ENCODE measurements at places on chromosomes 6 and 20.

DNA sequence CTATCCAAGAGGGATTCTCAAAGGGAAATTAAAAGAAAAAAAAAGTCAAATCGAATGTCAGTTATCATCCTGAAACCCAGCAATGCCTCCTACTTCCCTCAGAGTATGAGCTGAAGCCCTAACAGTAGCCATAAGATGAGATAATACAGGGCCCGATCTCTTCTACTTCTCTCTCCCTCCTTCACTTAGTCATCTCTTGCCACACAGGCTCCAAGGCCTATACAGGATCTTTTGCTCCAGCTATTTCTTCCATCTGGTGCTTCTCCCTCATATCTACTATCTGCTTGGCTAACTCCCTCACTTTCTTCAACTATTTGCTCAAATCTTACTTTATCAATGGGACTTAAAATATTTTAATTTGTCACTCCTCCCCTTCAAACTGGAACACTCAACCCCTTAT, 215.3 kb downstream of the RNGTT start:
- DNase-seq, result no peak

GRCh38 chr6:105981002-105981887, 104.9 kb upstream of the PRDM1 start:
- DNase-seq, result no peak

- DNase-seq, result no peak
These were observed 1.1 kb upstream of the DCBLD1 start for GRCh38 chr6:117481278-117481925.

GRCh38 chr20:59770270-59770669, 163.2 kb downstream of the SYCP2 start:
- no peak for DNase-seq

DNA sequence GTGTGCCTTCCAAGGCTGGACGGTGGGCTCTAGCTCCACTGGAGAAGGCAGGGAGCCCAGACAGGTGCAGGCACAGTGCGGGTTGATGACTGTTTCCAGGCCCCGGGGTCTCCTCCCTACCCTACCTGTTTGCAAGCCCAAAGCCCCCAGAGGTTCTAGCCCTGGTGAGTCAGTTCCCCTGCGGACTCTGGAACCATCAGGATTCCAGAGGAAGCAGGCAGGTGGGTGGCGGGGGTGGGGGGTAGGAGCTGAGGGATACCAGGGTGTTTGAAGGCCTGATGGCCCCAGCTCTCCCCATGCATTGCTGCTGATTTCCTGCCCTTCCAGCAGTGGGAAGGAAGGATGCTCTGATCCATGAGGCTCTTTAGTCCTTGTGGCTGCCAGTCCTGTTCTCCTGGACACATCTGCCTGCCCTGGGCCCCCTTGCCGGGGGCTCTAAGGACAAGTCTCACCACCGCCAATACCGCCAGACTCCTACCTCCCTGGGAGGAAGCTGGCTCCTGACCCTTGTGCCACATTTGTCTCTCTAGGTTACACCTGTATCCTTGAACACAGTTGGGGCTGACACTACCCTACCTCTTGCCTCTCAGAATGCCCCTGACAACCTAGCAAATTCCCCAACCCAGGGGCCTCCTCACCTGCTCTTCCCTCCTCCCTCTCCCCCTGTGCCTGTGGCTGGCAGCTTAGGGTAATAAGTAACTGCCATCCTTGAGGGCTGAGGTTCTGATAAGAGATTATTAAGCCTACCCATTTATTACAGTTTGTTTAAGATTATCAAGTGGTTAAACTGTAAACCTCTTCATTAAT, 21.7 kb downstream of the KCNK5 start:
- no peak for DNase-seq

DNA sequence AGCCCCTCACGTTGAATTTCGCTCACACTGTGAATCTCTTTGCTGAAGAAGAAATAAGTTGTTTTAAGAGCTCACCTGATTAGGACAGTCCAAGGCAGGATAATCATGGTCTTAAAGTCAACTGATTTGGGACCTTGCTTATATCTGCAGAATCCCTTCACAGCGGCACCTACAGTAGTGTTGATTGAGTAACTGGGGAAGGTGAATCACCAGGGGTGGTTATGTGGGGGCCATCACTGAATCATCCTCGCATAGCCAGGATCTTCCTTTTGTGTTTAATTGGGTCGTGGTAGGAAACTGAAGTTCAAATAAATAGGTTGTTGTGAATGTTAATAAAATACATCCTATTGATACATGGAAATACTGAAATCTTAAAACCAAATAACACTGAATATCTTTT, 20.2 kb upstream of the MICA start:
- DNase-seq, result no peak

GRCh38 chr6:146295695-146296094, 247.9 kb upstream of the RAB32 start:
- no peak for DNase-seq

GRCh38 chr6:44649365-44650025, 262.0 kb downstream of the CDC5L start:
- no peak for DNase-seq

- no peak for DNase-seq
These were observed 16.4 kb upstream of the MCUR1 start for GRCh38 chr6:13830803-13831202.

DNA sequence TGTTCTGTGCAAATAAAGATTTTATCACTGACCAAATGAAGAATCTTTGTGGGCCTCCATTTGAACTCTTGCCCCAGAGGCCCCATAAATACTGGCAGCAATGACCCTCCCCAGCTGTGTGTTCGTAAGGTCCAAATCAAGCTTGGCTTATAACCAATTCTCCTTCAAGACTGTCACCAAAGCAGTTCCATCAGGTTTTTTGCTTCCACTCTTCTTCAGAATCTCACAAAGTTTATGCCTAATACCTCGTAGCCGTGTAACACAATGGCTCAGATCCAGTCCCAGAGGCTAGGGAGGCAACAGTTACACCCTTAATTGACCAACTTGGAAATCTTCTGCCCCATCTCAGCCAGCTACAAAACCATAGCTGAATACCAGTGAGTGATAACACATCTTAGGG, 120.5 kb downstream of the HIVEP2 start:
- DNase-seq, result no peak

DNA sequence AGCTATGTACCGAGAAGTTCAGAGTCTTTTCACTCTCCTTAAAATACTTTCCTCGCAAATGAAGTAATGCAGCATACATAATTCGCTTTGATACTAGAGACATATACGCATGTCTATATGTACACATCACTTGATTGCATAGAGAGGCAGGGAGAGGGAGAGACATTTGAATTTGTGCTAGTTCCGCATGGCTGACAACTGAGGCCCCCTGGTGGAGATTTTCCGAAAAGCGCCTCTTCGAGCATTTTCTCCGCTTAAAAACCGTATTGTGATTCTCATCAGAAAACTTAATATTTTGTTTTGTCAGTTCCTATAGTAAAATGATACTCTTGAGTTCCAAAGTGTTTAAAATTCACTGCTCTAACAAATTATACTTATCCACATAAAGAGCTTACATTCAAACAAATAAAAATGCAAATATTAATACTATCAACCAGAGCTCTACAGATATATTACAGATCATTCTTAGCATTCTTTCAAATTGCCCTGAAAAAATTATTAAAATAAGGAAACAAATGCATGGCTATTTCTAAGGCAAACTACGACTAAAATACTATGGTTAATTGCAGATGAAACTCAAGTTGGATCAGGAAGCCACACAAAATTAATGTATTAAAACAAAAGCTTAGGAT, 637 bp downstream of the MYLK4 start:
- no peak for DNase-seq

GRCh38 chr6:45433533-45434380, 56.0 kb upstream of the SUPT3H start:
- DNase-seq, result no peak

DNA sequence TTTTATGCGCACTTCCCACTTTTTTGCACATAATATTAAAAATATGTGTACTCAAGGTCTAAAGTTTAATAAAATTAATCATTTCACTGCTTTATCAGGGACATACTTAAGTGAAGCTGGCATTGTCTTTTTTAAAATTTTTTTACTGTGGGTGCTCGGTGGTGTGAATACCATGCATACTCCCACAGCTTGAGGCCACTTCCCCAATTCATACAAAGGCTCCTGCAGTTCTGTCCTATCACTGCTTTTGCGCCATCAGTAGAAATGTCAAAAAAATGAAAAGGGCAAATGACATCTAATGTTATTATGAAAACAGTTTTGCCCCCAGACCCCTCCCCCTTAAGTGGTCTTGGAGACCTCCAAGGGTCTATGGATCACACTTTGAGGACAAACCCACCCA, 464.1 kb upstream of the ARID1B start:
- no peak for DNase-seq

DNA sequence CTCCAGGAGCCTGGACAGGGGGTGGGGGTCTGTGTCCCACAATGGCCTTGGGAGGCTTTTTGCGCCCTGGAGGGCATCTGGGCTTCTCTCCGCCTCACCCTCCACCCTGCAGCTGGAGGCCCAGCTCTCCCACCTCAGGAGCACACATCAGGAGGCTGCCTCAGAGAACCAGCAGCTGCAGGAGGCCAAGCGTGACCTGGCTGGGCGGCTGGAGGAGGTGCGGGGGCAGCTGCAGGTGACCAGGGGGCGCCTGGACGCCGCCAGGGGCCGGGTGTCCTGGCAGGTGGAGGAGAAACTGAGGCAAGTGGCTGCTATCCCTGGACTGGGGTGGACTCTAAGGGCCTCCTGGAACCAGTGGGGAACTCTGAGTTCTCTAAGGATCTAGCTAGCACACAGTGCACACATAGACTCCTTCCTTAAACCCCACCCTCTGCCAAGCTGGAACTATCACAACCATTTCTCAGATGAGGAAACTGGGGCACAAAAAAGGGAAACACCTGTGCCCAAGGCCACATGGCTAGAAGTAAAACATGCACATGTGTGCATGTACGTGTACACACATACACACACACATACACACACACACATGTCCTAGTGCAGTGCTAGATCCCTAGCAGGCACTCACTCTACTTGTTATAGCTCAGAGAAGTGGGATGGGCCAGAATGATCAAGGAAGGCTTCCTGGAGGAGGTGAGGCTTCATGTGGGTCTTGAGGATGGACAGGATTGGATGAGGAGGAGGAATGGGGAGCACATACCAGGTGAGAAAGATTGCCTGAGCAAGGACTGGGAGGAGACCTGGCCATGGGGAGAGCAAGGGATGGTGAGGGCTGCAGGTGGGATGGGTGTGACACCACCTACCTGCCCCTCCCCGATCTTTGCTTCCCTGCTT, 22.9 kb downstream of the RAB44 start:
- no peak for DNase-seq

DNA sequence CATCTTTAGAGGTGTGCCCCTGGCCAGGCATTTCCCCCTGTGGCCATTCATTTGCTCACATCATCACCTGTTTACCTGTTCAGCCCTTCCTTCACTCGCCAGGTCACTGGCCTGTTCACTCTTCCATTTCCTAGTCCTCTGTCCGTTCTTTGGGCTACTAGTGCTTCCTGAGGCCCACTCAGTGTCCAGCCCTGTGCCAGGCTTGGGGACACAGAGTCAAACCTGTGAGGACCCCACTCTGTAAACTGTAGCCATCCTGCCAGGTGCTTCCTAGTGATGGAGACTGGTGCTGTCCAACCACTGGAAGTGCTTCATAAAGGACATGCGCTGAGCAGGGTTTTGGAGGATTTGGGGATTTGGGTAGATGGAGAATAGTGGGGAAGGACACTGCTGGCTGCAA, 3.5 kb downstream of the DLGAP4 start:
- DNase-seq, result no peak

GRCh38 chr6:62285612-62286469, at the start of gene KHDRBS2:
Gene KHDRBS2 (minus strand): TSS chr6:62286225.
- DNase-seq, result no peak

DNA sequence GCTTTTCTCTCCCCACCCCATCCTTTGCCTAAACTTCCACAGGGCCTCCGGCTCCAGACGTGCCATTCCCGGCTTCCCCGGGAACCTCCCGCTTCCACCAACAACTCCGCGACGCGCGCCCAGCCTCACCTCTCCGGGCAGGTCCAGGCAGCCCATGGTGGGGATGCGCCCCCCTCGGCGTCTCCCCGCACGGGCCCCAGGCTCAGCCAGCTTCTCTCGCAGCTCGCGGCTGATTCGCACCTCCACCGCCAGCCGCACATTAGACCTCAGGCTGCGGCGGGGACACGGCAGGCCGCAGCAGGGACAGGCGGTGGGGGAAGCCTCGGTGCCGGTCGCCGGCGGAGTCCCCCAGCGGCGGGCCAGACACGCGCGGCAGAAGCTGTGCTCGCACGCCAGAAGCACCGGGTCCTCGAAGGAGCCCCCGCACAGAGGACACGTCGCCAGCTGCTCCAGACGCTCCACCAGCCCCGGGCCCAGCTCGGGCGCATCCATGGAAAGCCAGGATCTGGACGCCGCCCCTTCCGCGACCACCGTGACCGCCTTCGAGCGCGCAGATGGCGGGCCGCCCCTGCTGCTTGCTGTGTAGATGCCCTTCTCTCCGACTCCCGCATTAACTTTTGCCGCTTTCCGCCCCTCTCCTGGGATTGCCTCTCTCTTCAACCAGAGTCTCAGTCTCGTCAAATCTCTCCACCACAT, at the start of gene RNF39:
Gene RNF39, minus strand, starts transcription at position 676 of the 696 bp plus-strand sequence. Its CDS starts 184 bp downstream, at position 492.
- no peak for DNase-seq

DNA sequence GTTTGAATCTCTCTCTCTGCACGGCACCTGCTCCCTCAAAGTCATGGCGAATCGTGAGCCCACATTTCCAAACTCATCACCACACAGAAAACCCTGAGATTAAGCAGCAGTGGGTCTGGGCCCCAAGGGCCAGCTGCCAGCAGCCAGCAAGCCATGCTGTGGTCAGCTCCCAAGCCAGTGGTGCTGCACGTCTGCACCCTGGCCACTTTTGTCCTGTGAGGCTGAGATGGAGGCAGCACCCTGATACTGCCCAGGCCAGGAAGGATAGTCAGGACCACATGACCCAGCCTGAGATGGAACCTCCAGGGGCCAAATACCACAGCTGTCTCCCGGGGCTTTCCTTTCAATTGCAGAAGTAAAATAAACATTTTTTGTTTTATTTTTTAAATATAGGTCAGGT, 93.9 kb downstream of the PRND start:
- DNase-seq, result no peak

DNA sequence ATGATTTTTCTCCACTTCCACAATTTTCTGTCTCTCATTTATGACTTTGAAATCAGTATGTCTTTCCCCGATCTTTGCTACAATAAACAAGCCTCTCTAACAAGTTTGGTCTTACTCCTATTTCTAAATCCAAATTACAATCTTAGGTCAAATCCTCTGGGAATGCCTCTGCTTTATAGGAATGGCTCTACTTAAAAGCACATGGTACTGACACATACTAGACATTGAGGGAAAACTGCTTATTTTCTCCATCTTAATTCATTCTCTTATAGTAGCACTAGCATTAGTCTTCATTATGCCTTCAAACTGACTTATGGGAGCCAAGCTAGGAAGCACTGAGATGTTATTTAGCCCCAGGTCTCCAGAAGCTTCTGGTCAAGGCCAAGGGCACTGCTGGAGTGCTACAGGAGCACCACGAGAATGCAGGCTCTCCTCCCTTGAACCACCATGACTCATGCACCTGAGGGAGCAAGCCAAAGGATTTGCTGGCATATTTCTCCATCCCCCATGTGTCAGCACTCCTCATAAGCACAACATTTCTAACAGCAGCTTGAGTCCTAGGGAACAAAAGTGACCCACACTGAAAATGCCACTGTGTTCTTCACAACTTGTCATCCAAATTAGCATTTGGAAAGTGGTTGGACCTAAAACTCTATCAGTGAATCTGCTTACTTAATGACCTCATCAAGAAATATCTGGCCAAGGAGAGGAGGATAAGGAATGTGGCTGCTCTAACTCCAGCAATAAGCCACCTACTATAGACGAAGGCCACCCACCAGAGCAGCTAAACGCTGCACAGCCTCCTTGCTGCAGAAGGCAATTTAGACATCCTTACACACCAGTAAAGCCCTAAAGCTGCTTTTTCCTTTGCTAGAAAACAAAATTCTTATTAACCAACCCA, 156.8 kb upstream of the KCNQ5 start:
- DNase-seq, result no peak
